ENCODE measurements at places on chromosomes 2 and 18.
A peak's percentile ranks its signal among the peaks of the same experiment; 100 is the strongest.

- no peak for DNase-seq
Measured at GRCh38 chr2:7661502-7661901, 744.3 kb downstream of the RNF144A start.

- peak; percentile 7 for DNase-seq
Measured at GRCh38 chr18:7711495-7711894, 144.4 kb downstream of the PTPRM start.

DNA sequence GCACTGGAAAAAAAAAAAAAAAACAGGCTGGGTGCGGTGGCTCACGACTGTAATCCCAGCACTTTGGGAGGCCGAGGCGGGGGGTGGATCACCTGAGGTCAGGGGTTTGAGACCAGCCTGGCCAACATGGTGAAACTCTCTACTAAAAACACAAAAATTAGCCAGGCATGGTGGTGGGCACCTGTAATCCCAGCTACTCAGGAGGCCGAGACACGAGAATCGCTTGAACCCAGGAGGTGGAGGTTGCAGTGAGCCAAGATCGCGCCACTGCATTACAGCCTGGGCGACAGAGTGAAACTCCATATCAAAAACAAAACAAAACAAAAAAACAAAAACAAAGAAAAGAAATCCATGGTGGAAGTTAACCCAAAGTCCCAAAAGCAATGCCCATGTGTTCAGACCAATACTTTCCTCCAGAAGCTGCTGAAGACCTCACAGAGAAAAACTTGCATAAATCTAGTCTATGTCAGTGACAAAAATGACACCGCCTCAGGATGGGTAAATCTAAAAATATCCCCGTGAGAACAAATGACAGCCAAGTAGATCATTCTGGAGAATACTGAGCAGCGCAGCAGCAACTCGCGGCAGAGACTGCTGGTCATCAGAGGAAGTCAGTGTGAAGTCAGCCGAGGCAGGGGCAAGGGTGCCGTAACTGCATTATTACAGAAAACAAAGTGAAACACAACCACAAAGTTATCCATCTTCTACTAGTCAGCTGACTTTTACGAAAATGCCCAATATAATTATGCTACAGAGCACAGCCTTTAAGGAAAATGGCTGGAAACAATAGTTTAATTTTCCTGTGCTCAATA lies 41.0 kb downstream of the LPIN2 start:
- DNase-seq = no peak

DNA sequence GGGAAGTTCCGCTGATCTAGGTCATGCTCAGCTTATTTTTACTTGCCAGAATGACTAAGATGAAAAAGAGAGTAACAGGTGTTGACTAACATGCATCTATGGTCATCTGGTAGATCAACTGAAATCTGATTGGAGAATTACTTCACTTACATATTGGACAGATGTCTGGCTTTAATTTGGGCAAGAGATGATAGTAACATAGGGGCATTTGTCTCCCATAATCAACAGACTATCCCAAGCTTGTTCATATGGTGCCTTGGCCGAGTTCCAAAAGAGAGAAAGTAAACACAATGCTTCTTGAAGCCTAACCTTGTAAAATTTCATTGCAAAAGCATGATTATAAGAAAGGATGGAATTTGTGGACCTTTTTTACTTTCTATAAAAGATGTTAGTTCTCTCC lies 503.7 kb downstream of the ADCYAP1 start:
- DNase-seq = no peak

- DNase-seq = no peak
Measured at GRCh38 chr2:86157009-86157556, 38.2 kb downstream of the IMMT start.

DNA sequence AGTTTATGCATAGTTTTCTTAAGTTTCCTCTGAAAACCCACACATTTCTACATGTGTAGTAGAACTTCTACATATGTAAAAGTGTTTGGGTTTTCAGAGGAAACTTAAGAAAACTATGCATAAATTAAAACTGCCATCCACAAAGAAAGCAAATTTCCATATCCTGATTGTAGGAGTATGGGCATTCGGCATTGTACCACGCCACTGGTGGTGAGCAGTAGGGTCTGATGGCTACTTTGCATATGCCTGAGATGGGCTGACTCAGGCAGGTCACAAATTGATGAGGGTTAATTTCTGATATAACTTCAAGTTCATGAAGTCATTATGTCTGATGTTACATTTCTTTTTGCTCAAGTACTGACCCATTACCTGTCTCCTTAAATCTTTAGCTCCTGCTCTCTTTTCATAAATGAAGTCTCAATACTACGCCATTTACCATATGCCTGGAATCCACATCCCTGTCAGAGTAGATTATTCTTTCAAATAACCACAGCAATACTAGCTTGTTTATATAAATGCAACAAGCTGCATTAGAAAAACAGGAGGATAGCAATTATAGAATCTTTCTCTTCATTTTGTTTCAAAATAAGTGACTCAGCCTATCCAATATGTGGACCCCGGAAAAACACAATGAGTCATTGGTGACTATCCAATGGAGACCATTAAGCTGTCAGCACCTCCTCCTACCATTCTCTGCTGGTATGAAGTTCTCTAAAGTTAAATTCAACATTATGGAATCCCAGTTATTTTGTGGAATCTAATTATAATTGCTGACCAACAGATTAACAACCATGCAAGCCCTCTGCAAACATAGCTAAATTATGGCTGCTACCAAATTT lies 355.2 kb upstream of the UBE2E3 start:
- peak; percentile 96 for DNase-seq

- no peak for DNase-seq
Measured at GRCh38 chr2:181563101-181563692, 93.7 kb downstream of the CERKL start.

DNA sequence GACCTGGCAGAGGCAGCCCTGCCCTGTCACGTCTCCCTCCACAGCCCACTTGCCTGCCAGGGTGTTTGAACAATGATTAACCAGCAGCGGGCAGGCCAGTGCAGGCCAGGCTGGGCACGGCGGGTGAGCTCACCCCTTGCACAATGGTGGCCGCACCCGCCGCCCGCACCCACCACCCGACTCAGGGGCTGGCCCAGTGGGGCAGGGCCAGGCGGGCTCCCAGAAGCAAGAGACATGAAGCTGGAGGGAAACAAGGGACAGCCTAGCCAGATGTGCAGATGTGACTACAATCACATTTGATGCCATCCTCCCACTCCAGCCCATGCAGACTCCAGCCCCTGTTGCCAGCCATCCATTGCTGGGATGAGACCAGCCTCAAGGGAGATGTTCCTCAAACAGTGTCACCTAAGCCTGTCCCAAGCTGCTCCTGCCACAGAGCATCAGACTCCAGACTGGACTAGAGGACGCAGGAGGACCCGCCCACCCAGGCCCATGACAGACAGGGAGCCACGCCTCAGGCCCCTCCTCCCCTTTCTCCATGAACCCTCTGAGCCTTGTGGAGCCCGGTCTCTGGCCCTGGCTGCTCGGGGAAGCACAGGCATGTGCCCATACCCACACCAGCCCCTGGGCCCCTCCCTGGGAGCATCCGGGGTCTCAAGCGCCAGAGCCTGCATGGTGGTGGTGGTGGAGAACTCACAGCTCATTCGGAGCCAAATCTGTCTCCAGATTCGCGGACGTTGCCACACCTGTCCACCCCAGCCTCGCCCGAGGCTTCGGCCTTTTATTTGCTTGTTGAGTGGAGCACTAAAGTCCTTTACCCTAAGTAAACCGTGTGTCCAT lies 45.0 kb downstream of the SDC1 start:
- no peak for DNase-seq

- peak; percentile 17 for DNase-seq
Measured at GRCh38 chr2:158464426-158465281, 7.9 kb downstream of the PKP4 start.

DNA sequence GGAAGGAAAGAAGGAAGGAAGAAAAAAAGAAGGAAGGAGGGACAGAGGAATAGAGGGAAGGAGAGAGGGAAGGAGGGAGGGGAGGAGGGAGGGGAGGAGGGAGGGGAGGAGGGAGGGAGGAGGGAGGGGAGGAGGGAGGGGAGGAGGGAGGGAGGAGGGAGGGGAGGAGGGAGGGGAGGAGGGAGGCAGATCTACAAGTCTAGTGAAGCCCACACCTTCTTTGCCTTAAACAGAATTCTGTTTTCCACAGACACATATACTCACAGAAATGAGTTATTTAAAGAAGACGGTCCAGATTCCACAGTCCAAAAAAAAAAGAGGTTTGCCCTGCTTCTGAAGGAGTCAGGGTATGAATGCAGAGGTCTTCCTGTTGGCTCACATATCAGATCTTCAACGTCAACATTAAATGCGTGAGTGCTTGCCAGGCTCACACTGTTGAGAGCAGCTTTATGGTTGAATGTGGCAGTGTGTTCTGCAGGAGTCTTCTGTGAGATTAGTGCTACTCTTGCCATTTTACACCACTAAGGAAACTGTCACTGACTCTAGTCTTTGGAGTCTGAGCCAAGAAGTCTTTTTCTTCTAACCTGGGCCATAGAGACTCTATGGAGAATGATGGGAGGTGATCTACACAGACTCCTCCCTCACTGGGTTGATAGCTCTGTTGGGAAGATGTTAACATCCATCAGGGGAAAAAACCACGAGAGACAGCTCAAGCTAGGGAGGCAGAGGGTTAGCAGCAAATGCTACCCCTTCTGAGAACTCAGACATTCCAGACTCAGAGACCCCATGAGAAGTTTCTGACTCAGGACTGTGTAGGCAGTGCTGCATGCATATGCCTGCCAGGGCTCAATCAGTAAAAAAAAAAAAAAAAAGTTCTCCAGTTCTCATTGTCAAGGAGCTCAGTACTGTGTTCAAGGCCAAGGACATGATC lies 23.3 kb downstream of the PAX8 start:
- no peak for DNase-seq

- no peak for DNase-seq
Measured at GRCh38 chr2:29082804-29083495, 8.6 kb upstream of the PCARE start.

GRCh38 chr2:69011611-69012157 lies 1.3 kb upstream of the ANTXR1 start:
- no peak for DNase-seq

GRCh38 chr2:229044581-229044980 lies 226.5 kb downstream of the PID1 start:
- peak; percentile 32 for DNase-seq

DNA sequence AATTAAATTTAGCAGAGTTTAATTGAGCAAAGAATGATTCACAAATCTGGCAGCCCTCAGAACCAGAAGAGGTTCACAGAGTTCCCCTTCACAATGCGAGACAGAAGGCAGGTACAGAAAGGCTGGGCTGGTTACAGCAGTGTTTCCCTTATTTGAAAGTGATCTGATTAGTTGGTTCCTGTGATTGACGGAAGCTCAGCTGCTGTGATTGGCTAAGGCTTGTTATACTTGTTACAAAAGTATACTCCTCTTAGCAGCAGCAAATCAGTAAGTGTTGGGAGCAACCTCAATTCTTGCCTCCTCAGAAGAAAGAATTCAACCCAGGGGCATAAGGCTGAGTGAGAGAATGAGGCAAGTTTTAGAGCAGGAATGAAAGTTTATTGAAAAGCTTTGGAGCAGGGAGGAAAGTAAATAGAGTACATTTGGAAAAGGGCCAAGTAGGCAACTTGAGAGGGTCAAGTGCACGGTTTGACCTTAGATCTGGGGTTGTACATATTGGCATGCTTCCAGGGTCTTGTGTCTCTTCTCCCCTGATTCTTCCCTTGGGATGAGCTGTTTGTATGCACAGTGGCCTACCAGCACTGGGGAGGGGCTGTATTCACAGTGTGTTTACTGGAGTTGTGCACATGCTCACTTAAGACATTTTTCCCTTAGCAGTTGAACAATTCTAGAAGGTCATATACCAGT lies 431.8 kb upstream of the RAB12 start:
- no peak for DNase-seq

DNA sequence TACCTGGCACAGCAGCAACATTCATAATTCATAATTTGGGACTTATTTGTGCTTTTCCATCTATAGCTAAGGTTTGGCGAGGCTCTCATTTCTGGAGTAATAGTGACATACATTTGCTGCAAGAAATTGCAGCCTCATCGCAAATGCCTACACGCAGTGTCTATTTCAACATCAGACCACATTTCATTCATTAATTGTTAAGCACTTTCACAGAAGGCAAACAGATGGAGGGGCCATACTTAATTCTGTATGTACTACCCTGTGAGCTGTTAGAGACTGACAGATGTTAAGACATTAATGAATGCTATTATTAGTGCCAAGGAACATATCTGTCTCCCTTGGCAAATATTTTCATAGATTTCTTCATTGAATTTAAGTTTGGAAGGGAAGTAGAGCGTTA lies 125.7 kb downstream of the UXS1 start:
- DNase-seq = no peak

GRCh38 chr2:222311319-222311977 lies 12.7 kb upstream of the PAX3 start:
- DNase-seq = peak; percentile 58

- no peak for DNase-seq
Measured at GRCh38 chr2:115942800-115943199, 1500.4 kb downstream of the DPP10 start.

DNA sequence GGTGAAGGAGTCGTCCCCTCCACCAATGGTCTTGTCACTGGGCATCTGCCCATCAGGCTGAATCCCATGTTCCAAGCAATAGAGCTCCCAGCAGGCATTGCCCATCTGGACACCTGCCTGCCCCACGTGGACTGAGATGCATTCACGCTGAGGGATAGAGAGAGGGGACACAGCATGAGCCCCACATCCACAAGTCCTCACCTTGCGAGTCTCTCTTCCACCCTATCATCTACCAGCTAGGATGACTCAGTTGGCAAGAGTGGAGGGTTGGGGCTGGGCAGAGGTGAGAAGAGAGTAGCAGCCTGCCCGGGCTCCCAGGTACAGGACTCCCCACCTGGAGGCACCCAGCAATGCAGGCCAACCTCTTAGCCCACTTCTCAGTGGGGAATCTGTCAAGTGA lies 959 bp upstream of the TUBA4B start:
- DNase-seq = no peak

- no peak for DNase-seq
Measured at GRCh38 chr18:5542515-5543035, 1.2 kb downstream of the EPB41L3 start.

- DNase-seq = no peak
Measured at GRCh38 chr2:174527101-174527721, 40.4 kb upstream of the GPR155 start.

GRCh38 chr2:238942080-238942725 lies 94.3 kb downstream of the TWIST2 start:
- DNase-seq = no peak
